ENCODE measurements at places on chromosomes 5 and 9.

DNA sequence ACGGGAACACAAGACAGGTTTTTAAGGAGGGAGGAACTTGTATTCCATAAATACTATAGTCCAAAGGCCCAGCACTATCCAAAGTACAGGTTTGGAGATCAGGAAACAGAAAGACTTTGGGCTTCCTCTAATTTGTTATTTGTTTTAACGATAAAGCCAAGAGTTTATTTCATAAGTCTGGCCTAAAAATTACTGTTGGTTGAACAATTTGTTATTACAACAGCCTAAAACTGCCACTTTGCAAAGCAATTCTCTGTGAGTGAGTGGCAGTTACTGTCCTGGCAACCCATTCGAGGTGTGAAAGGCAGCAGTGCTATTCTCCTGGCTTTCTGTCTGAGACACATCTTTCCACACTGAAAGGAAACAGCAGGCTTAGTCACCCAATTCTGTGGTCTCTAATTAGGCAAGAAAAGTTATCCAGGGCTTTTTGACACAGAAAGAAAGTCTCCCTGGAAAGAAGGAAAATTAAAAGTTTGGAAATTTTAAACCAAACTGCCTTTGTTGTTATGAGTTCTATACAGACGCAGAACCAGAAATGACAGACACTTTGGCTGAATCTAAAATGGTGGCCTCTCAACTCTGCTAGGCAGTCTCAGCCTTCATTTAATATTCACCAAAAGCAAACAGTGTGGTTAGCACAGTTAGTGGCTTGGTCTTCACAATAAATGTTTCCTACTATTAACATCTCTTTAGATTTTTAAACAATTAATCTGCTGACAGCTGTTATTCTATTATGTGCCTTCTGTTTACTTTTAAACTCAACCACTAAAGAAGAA, 33.9 kb downstream of the PSMB7 start:
- no peak for DNase-seq

DNA sequence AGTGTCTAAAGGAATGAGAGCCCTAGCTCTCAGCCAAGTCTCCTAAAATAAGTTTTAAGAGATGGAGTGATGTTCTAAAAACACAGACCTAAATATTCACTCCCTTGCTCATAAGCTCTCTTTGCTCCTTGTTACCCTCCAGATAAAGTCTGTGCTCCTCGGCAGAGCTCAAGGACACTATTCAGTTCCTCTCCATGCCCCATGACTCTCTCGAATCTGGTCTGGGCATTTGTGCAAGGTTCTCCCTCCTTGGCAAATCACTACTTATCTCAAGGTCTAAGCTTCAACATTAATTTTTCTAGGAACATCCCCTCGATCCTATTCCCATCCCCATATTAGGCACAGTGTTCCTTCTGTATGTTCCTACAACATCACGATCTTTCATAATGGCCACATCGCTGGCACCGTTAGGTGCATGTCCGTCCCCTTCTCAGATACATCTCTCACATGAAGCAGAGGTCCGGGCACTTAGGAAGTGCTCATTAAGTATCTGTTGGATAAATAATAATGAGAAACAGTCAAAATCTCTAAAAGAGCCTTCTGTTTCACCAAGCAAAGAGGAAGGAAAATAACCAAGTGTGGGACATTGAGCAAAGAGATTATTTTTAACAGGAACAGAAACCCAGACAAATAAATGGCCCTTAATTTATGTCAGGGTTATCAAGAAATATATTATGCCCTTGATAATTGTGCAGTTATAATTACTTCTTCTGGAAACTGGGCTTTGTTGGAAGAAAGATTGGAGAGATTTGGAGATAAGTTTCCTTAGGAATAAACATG, 85.9 kb upstream of the HTR4 start:
- DNase-seq = no peak

DNA sequence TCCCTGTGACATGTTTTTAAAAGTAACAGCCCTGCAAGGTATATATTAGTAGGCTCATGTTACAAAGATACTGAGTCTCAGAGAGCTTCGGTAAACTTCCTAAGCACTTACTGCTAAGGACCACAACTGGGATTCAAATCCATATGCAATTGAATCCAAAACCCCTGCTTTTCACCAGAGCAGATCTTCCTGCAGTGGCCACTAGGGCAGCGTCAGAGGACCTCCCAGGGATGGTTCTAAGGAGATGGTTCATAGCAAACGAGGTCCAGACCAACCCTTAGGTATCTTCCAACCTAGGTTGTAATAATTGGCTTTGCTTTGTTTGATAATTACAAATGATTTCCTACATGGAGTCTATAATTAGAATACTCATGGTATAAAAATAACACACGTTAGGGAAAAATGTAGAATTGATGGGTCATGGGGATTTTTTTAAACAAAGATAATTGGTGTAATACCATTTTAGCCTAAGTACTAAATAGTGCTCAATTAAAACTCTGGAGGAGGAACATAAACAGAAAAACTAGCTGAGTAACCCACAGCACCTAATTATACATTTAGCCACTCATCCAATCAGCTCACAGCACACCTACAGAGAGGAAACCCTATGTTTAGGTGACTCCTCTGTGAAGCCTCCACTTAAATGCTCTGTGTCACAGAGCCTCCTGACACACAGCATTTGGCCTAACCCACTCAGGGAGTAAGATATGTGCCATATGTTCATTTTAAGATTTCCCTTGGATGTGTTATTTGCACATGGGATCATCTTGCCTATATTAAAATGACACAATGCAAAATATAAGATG, 10.0 kb upstream of the CAST start:
- DNase-seq = no peak

GRCh38 chr9:79684711-79685575, 113.2 kb downstream of the TLE4 start:
- DNase-seq = no peak

- DNase-seq = no peak
Observed at GRCh38 chr9:128689820-128690683, 1.0 kb downstream of the SET start.

- no peak for DNase-seq
Observed at GRCh38 chr9:5622016-5622415, 6.9 kb upstream of the RIC1 start.

GRCh38 chr9:109880276-109881169, 100.5 kb downstream of the PALM2AKAP2 start:
- DNase-seq = no peak

DNA sequence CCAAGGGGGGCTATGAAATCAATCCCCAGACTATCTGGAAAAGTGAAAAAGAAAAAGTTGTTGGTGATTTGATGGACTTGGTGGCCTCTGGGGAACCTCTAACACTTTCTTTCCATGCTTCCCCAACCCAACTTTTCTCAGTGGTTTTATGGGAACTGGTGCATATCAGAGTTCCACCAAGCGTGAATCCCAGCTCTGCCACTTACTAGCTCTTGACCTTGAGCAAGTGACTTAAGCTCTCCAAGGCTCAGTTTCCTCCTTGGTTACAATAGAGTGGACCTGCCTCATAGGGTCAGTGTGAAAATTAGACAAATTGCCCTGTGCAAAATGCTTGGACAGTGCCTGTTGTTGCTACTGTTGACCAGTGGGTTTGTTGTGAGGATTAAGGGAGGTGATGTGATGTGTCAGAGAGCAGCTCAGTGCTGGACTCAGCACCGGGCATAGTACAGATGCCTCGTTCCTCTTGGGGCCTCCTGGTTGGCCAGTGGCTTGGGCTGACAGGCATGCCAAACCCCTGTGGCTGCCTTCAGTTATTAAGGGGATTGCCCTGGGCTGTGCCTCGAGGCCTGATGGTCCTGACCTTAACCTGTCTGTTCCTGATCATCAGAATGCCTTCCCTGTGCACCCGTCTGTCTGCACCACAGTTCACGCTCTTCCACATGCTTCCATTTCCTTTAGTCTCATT, 49.3 kb downstream of the COL15A1 start:
- no peak for DNase-seq

Measured in lower leg skin (tissue), 4 donors.